ENCODE measurements at places on chromosomes 3 and 15. TPM values are rescaled to one million over a fixed set of nuclear protein-coding genes. Genes with fewer than 3 reads are reported as not detected.

RBM15B gene
- total RNA-seq, result 34.7 TPM

- no peak for DNase-seq
These were observed 68.7 kb upstream of the GOLGA8B start for GRCh38 chr15:34651997-34652725.

GRCh38 chr15:65083262-65083701 lies 6.7 kb downstream of the KBTBD13 start:
- DNase-seq, result no peak

DNA sequence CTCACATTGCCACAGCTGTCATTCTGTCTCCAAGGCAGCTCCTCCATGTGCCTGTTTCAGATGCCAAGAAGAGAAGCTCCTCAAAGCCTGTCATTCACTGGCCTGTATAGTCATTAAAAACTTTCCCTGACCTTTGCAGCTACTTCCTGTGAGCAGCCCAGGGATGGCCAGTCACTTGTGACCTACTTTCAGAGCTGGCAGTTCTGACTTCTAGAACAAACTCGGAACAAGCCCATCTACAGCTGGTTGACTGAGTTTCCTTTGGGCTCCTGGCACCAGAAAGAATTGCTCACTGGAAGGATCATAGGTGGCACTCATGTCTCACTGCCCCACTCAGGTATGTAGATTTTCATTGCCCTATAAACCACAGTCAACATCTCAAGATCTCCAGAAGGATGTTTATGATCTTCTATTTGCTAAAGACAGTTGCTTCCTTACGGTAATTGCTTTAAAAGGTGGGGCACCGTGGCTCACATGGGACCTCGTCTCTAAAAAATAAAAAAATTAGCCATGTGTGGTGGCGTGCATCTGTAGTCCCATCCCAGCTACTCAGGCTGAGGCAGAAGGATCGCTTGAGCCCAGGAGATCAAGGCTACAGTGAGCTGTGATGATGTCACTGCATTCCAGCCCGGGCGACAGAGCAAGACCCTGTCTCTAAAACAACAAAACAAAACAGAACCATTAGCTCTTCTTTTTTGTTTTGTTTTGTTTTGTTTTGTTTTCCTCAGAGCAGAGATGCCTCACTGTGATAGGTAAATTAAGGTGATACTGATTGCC lies 11.2 kb upstream of the ATP13A3 start:
- DNase-seq, result peak; percentile 90

DNA sequence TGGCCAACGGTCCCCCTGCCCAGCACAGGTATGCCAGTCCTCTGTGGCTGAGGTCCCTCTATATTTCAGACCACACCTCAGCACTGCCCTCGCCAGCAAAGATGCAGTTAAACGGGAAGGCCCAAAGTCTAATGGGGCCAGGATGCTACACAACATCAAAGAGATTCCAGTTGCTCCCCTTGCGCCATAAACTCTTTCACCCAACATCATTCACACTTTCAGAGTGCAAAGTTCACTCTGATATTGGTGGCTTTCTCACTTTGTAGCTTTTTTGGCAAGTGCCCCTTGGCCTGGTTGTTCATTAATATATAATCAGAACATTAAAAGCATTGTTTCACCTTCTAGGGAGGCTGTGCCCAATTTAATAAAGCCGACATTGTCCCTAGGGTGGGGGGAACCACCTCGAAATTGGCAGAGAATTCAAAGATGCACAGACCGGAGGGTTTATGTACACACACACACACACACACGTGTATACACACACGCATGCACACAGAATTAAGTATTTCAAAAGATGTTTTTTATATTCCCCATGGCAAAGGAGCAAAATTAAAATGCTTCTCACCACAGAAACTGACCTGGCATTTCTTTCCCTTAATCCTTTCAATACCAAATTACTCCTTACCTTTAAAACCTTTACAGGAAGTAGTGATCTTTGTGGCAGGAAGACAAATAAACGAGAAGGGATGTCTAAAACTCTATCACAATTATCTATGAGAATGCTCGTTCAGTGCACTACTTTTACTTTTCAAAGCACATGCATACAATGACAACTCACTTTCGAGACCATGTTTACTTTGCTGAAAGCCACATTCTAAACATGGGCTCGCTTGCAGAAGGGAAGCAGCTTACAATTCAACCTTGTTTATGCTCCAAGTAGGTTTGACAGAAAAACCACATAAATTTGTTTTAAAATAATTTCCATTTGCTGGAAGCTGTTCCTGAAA lies 19.5 kb downstream of the LRIG1 start:
- no peak for DNase-seq

GRCh38 chr3:159672728-159673688 lies 315.6 kb upstream of the IL12A start:
- DNase-seq, result peak; percentile 30

- DNase-seq, result no peak
These were observed 87.7 kb upstream of the NEO1 start for GRCh38 chr15:72964542-72964941.

- peak; percentile 71 for DNase-seq
These were observed 29.6 kb downstream of the PSTPIP1 start for GRCh38 chr15:77024273-77025082.

DNA sequence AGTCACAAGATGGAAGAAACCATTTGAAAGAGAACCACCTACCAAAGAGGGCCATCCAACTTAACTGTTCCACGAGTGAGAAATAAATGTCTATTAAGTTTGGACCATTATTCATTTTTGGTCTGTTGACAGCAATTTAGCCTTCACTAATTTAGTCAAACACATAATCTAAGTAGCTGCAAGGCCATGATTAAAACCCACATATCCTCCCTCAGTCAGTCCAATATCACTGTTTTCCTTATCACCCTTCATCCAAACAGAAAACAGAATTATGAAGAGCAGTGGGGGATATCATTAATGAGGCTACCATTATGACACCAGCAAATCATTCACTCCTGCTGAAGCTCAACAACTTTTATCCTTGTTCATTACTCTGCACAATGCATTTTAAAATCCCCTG lies 52.0 kb downstream of the PIK3CB start:
- no peak for DNase-seq

ACKR4 gene
- not detected for total RNA-seq
